ENCODE measurements at places on chromosomes 1 and 21.
A peak's percentile ranks its signal among the peaks of the same experiment; 100 is the strongest.

DNA sequence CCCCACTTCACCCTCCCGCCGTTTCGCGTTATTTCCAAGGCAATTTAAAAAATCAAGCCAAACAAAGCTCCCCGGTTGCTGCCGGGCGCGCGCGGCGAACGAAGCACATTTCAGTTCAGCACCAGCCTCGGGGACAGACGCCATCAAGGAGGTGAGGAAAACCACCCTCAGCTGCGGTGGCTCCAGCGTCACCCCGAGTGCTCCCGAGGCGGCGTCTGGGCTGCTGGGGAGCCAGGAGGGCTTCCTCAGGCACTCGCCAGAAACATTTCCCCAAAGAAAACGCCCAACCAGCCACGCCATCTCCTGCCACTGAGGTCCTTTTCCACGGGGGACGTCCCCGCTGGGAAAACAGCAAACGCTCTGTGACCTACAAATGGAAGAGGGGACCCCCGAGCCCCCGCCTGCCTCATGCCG lies 623 bp downstream of the GNG4 start:
- DNase-seq: peak; percentile 72

GRCh38 chr1:151134396-151134795 lies 12.0 kb downstream of the SEMA6C start:
- no peak for DNase-seq

DNA sequence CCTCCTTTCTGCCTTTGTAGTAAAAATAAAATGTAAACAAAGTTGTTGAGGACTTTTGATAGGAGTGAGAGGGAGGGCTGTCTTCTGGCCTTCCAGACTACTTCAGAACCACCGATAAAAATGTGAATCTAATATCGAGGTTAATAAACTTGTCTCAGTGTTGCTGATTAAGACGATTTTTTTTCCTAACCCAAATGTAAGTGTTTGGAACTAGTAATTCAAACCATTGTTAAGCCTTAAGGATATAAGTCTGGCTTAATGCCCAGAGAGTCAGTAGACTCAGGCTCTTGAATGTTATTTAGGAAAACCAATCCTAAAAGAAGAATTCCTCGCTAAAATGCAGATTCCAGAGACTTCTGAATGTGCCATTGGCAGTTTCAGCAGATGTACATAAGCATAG lies 356.9 kb downstream of the SIPA1L2 start:
- DNase-seq: no peak

DNA sequence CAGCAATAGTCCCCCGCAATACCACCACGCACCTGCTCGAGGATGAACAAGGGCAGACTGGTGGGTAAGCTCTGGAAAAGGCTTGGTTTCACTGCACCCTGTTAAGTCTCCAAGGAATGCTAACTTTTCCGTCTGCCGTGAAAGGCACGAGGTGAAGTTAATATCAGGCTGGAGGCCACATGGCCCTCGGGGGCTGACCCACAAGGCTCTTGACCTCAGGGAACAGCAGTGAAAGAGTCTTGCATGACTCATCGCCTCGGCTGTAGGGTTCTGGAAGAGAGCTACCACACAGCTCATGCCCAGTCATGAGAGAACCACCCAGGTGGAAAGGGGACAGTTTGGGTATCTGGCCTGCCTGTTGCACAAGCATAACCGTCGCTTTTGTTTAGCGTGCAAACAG lies 24.7 kb downstream of the SCCPDH start:
- no peak for DNase-seq

GRCh38 chr1:24927988-24928688 lies 1.9 kb downstream of the RUNX3 start:
- no peak for DNase-seq

DNA sequence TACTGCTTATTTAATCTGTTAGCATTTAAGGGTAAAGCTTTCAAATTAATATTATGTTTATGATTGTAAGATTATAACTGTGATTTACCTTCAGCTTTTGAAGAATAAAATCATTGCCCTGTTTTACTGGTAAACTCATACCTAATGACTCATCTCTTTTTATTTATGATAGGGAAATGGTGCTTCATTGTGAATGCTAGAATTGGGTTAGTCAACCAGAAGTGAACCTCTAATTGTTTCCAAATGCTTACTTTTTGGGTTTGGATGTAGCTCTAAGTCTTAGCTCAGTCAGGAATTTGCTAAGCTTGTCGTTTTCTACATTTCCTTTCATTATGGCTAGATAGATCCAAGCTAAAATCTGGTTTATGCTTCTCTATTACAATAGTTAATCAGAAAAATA lies 59.4 kb downstream of the SLC30A7 start:
- DNase-seq: no peak

GRCh38 chr1:4617506-4617905 lies 36.9 kb upstream of the AJAP1 start:
- no peak for DNase-seq

DNA sequence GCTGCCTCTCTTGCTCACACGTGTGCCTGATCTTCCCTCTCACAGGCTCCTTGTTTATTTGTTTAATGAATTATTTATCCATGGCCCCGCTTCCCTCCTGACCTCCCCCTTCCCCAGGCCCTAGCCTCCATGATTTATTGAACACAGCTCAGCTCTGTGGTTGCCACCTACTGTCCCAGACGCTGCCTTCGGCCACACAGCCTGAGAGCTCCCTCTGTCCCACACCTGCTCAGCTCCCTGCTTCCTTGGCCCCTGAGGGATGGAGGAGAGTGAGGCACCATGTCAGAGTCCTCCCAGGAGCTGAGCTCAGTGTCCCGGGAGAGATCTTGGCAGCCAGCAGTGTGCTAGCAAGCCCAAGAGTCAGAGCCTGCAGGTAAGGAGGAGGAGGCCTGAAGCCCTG lies 3.1 kb upstream of the EFNA3 start:
- DNase-seq: no peak

DNA sequence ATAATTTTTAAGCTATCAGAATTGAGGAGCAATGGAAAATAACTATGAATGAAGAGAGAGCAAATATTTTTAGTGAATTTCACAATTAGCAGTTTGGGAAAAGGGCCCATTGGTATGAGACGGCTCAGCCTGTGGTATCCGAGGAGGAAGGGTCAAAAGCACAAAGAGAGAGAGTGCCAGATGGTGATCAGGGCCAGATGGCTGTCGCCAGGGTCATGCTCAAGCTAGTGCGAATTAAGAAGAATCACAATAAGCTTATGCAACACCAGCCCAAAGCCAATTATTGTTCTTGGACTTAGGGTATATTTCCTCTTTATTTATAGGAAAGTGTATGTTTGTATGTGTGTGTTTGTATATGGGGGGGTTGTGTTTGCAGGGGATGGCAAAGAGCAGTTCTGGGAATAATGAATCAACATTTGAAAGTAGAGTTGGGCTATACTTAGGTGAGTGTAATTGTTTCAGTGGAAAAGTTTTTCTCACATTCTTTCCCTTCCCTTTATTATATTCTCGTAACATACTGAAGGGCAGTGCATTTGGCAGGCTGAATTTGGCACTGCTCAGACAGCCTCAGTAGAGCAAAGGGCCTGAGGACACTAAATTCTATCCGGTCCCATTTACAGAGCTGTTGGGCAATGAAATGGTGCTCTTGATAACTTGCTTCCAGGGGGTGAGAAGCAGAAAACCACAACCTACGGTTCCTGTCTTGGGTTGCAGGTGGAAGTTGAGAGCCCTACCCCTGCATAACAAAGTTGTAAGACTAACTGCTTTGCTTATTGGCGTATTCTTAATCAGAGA lies 19.5 kb upstream of the DDR2 start:
- DNase-seq: no peak

DNA sequence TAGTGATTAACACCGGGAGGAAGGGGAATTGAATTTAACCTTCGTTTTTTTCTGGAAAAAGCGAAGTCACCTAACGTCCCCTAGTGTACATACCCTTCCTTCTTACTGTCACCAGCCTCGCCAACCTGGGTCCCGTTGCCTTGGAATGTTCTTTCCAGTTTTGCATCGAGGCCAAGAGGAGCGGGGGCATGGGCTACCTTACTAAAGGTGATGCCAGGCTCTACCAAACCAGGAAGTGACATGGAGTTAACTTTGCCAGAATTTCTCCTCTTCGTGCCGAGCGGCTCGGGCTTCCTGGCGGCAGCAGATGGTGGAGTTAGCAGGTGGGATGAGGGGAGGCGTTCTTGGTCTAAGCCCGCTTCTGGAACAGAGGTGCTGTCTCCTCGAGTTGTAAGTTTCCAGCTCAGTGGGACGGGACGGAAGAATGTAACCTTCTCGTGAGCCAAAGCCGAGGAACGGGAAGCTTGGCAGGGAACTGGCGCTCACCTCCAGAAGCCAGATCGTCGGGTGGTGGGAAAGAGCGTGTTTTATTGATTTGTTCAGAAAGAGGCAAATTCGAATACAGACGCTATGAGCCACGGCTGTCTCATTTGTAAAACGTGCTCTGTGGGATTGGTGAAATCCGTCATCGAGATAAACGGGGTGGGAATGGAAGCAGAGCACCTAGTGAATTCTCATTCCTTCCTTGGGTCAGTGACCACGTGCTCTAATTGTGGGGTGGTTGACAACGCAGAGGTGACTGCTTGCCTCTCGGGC lies 486 bp downstream of the NIPAL3 start:
- DNase-seq: peak; percentile 18

DNA sequence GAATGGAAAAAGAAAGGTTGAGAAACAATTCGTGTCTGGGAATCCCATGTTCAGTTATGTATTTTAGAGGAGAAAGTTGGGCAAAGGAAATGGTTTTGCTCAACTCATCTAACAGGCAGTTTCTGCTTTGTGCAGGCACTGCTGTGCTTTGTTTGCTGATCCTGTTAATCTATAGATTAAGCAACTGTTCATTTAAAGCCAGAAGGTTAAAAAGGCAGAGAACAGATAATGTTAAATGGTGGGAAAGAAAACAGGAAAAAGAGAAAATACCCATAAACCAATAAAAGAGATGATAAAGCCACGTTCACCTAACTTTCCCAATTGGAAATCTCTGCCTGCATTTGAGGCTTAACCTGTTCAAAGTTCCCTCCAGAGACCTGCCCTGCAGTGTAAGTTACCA lies 70.0 kb downstream of the APP start:
- DNase-seq: no peak

DNA sequence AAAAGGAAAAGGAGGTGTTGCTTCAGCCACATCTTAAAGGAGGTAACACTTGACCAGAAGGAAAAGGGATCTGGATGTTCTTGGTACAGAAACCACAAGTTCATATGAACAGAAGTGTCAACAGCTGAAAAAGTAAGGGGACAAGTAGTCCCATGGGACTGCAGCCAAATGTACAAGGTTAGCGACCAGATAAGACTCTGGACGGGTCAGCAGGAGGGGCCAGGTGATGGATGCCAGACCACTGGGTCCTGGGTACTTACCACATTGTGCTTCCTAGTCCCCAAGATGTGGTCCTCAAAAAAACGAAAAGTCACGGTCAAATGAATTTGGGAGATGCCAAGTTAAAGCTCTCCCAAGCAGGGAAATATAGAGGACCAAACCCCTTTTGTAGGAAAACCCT lies 16.6 kb upstream of the BMP8A start:
- DNase-seq: no peak

GRCh38 chr1:154418062-154418921 lies 13.1 kb downstream of the IL6R start:
- DNase-seq: peak; percentile 52

DNA sequence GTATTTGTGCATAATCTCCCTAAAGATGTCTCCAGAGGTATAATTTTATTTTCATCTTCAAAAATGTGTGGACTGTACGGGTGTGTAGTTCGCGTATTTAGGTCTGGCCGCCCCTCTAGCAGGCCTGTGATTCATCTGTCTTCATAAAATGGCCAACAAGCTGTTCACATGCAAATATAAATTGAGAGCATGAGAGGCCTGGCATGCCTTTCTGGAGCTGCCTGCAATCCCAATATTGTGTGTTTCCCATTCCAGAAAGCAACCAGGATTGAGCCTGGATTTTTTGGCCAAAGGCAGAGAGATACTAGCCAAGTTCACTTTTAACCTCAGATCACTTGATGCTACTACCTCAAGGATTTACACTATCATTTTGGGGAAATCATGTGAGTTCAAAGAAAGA lies 197.2 kb downstream of the NFIA start:
- no peak for DNase-seq

Data from activated CD4-positive, alpha-beta T cell treated with anti-CD3 and anti-CD28 coated beads for 48 hours (primary cell).